ENCODE measurements at places on chromosomes 12 and 14.

DNA sequence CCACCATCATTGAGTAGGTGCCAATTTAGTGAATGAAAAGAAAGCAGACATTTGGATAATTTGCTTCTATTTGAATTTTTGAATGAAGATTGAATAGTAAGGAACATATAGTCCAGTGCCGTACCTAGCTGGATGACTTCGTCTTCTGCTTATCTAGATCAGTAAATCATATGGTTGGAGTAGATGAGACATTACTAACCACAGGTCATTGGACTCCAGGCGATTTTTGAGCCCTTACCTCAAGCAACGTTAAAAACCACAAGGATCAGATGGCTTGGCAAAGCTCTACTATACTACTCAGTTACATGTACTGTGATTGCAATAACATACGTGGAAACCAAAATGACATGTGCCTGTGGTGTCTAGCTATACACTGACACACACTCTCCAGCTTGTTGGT lies 1.7 kb upstream of the SPATS2 start:
- DNase-seq, result no peak

DNA sequence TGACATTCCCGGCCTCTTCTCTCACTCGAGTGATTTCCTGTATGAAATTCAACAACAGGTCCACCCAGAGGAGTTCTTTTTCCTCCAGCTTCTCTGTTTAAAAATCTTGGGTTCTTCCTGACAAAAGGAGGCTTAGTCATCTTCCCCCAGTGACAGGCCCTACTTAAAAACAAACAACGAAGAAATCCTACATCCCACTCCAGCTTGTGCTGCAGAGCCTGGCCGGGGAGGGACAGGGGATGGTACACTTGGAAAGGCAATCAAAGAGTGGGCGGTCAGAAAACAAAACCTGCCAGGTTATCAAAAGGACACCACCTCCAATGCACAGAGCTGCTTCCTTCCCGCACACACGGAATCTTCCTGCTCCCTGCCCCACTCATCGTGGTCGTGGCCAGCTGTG lies 101.3 kb downstream of the CACNA1C start:
- DNase-seq, result no peak

- no peak for DNase-seq
These were observed 1126.1 kb downstream of the TMEM121 start for GRCh38 chr14:106652494-106652893.

GRCh38 chr14:36442824-36443241 lies 77.2 kb downstream of the NKX2-1 start:
- DNase-seq, result no peak

GRCh38 chr14:102046337-102047278 lies 40.2 kb downstream of the HSP90AA1 start:
- DNase-seq, result no peak

GRCh38 chr12:80277732-80278131 lies 166.3 kb upstream of the PTPRQ start:
- DNase-seq, result no peak

GRCh38 chr14:91980157-91980556 lies 32.7 kb upstream of the FBLN5 start:
- DNase-seq, result no peak

- no peak for DNase-seq
These were observed 179.6 kb upstream of the PDZRN4 start for GRCh38 chr12:41008472-41008871.

- DNase-seq, result no peak
These were observed 162.7 kb upstream of the TMTC2 start for GRCh38 chr12:82523996-82524395.

DNA sequence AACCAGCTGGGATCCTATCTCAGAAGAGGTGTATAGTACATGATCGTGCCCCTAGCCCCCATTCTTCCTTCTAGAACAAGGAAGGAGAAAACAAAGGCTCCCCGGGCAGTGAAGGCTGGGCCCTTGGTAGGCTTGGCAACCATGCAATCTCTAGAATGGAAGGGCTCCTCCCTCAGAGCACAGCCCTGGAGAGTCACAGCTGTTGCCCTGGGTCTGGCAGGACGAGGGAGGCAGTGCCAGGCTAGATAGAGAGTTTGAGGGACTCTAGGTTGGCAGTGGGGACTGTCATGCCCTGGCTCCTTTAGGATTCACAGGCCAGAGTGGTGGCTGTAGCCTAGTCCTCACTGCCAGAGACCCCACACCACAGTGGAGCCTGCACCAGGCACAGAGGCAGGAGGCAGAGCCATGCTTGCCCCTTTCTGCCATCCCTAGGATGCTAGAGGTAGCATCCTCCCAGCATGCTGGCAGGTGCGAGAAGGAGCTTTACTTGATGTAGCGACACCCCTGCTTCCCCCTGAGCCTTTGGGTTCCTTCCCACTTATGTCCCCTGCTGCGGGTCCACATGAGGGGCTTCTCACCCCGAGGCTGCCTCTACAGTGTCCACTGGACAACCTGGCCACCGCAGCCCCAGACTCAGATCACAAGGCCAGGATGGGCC lies 33.4 kb upstream of the CIPC start:
- no peak for DNase-seq

DNA sequence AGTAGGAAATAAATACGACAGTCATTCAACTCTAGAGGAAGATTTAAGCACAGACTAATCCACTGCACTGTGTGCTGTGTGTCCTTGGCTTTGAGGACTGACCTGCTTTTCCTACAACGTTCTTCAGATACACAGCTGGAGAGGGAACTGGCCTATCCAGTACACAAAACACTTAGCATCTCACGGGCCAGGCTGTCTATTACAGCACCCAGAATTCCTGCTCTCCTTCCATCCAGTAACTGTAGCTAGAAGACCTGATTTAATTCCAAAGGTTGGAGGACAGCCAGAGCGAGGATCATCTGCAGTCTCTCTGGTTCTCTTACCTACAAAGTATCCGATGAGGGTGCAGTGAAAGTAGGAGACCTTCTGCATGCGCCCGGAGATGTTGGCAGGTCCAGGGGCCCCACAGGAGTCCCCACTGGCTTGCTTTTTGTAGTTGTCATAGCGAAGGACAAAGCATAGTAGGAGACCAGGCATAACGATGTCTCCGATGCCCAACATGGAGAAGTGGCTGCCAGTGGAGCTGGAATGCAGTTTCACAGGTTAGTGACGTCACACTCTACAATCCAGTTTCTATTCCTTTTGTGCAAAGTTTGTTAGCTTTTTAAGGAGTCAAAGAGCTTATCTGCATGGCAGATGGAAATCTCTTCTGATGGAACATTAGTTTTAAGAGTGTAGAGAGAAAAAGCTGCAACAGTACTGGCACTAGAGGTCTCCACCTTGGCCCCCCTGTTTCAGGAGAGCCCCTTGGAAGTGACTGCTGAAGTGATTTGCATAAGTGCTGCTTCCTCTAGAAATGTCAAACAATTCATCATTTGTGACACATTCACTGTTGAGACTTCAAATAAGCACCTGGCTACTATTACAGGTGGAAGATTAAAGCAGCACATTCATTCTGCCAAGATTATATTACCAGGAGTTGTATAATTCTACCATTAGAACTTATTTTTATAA lies 41.7 kb downstream of the ACADS start:
- no peak for DNase-seq

GRCh38 chr12:9674226-9674590 lies 4.7 kb downstream of the CLEC2D start:
- peak; percentile 74 for DNase-seq

- DNase-seq, result peak; percentile 72
These were observed at the start of gene HOXC5 for GRCh38 chr12:54032627-54033100. TSS of gene HOXC5 (plus strand) at chr12:54033050. CDS start at chr12:54033123, 73 bp downstream.

- no peak for DNase-seq
These were observed 8.9 kb downstream of the SLC7A8 start for GRCh38 chr14:23174296-23175184.

DNA sequence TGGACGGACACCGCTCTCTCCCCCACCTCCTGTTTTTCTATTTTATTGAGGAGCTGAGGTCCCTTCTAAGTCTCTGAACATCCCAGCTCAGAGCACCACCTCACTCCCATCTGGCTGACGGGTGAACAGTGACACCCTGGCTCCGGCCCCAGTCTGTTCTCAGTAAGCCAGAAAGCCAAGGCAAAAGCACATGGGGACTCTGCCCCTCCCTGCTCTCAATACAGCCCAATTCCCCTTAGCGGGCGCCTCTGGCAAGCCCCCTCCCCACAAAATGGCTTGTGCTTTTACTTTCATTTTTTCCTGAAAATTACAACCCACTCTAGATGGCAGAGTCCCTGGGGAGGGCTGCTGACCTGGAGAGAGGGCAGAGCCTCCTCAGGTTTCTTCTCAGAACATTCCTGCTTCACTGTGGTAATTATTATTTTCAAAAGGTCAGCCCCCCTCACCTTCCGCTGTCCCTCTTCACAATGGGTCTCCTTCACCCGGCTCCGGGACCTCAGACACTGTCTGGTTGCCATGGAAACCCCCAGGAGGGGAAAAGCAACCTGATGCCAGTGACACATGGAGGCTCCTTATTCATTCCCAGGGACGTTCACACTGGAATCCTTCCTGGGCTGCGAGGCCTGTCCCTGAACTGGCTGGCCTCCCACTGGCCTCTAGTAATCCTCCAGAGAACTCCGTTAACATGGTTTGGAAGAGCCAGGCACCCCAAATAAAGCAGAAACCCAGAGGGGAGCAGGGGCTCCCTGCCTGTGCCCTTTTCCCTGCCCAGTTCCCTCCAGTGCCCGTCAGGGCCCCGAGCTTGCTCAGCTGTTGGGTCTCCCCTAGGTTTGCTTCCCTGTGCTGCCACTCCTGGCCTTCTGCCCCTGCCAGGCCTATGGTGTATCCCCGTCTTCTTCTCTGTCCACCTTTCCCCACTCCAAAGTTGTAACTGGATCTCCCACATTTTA lies 15.9 kb downstream of the COL2A1 start:
- no peak for DNase-seq

DNA sequence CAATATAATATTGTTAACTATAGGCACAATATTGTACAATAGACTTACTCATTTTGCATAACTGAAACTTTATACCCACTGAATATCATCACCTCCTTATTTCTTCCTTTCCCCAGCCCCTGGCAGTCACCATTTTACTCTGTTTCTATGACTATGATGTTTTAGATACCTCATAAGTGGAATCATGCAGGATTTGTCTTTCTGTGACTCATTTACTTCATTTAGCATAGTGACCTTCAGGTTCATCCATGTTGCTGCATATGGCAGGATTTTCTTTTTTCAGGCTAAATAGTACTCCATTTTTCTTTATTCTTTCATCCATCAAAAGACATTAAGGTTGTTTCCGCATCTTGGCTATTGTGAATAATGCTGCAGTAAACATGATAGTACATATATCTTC lies 18.9 kb downstream of the USP15 start:
- DNase-seq, result no peak

DNA sequence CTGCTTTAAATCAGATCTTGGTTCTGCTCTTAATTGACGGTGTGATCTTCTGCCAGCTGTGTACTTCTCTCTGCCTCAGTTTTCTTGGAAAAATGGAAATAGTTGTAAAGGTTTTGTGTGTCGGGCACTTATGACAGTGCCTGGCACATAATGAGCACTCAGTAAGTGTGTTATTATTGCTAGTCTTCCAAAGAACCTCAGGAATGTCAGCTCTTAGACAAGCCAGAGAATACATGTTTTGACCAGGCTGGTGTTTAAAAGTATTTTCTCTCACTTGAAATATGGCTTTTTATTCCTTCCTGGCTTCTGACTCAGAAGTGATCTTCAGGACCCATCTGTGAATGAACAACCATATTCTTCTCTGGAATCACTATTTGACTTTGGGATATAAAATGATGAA lies 304.1 kb downstream of the SNAPC1 start:
- DNase-seq, result no peak

GRCh38 chr14:56811593-56812363 lies 1.5 kb upstream of the OTX2 start:
- no peak for DNase-seq

Measured in CD4-positive, alpha-beta T cell treated with Interleukin-17A for 1 hour (primary cell).